Kasumi-1 (cell line): ENCODE measurements at places on chromosomes 5 and 9.
A peak's percentile ranks its signal among the peaks of the same experiment; 100 is the strongest.

GRCh38 chr5:172315587-172316493, 32.3 kb upstream of the UBTD2 start:
- no peak for DNase-seq

DNA sequence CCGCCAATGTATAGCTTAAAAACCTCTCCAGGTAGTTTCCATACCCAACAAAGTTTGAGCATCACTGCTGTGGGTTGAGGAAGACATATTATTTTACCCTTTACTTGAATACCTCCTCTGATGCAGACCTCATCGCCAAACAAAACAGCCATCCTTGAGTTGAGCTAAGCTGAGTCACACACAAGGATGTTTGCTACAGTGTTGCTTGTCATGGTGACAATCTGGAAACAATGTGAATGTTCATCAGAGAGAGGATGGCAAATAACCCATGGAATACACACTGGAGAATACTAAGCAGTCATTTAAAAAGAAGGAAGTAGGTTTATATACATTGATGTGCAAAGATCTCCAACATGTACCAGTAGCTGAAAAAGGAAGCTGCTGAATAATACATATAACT, 41.1 kb upstream of the TCF7 start:
- peak; percentile 8 for DNase-seq

- DNase-seq = no peak
Measured at GRCh38 chr5:39485079-39485478, 60.3 kb upstream of the DAB2 start.

DNA sequence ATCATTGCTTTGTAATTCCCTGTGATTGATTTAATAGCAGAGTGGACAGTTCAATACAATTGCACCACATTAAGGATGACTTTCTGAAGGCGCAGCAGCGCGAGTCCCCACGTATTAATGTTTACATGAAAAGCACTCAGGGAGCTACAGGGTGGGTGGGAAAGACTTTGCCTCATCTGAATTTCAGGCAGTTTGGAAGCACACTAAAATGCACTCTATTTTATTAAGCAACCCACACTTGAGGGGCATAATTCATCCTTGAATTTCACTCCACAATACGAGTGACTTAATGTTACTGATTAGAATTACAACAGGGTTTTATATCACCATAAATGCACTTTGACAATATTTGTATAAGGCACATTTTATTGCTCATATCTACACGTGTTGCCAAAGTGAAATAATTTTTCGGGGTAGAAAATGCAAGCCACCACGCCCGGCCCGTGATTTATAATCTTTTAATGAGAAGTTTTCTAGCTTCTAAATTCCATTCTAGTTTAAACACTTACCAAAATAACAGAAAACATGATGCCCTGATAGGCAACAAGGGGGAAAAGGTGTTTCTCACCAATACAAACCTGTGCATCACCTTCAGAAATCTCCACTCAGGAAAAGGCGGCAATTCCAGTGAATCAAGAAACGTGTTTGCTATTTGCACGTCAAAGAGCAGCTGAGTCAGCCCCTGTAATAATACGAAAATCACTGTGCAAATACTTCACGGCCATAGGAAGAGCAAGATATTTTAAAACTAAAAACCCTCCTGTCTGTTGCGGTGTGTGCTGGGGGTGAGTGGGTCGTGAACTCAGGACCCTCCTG, 40.5 kb downstream of the IRX4 start:
- DNase-seq = no peak

DNA sequence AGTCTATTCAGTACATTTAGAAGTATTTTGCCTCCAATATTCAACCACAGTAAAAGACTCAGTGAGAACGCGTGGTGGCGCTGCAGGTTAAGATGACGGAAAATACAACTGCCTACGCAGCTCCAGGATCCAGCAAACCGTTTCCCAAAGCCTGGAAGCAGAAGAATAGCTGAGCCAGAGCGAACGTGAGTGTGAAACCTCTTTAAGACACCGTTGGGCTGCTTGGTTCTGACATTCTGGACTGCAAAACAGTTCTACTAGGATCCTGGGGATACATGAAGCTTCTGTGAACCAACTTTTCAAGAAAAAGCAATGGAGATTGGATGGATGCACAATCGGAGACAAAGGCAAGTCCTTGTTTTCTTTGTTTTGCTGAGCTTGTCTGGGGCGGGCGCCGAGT, at the start of gene PCDHB16:
Gene PCDHB16, plus strand, starts transcription at position 140 of the 400 bp plus-strand sequence. Its CDS starts 173 bp downstream, at position 313.
- no peak for DNase-seq

GRCh38 chr5:102678267-102679058, 76.6 kb upstream of the PAM start:
- DNase-seq = no peak

- DNase-seq = no peak
Measured at GRCh38 chr5:133232011-133232410, 180.2 kb downstream of the HSPA4 start.

GRCh38 chr5:145780982-145781381, 54.2 kb downstream of the PRELID2 start:
- DNase-seq = no peak

- DNase-seq = no peak
Measured at GRCh38 chr5:140039561-140039960, 3.5 kb downstream of the NRG2 start.

DNA sequence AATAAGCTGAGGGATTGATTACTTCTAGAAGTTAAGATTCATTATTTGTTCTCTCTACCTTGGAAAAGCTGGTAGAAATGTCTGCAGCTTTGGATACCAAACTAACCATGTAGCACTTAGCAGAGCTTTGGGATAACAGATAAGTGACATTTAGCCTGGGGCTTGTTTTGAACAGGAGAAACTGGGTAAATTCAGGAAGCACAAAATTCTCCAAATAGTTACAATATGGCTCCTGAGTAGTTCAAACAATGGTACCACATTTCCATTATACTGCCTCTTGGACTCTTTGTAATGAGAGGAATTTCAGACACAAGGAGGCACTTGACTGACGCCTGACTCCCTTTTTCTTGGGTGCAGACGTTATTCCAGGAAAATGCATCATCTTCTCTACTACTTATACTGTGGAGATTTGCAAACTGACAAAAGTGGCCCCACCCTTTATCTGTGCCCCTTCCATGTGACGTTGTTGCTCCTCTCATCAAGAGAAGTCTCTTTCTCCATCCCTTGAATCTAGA, 22.5 kb downstream of the PRUNE2 start:
- no peak for DNase-seq

DNA sequence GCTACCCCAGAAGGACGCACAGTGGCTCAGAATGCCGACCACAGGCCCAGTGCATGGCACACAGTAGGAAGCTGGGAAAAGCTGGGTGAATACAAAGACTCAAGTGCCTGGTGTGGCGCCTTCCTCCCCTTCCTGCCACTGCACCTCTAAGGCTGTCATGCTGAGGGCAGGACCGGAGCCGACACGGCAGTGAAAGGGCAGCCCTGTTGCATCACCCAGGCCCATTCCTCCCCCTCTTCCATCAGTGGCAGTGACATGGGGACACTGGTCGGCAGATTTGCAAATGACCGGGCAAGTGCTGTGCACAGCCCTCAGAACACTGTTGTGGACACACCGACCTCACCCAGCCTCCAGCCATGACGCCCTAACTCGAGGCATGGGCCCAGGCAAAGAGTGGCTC, 84.0 kb downstream of the STK10 start:
- DNase-seq = no peak

GRCh38 chr5:81017320-81017719, 57.2 kb downstream of the RASGRF2 start:
- DNase-seq = no peak

- DNase-seq = no peak
Measured at GRCh38 chr9:77440057-77440456, 208.1 kb downstream of the GNA14 start.
